ENCODE measurements at places on chromosomes 4 and X. TPM values are rescaled to one million over a fixed set of nuclear protein-coding genes. Genes with fewer than 3 reads are reported as not detected.

DNA sequence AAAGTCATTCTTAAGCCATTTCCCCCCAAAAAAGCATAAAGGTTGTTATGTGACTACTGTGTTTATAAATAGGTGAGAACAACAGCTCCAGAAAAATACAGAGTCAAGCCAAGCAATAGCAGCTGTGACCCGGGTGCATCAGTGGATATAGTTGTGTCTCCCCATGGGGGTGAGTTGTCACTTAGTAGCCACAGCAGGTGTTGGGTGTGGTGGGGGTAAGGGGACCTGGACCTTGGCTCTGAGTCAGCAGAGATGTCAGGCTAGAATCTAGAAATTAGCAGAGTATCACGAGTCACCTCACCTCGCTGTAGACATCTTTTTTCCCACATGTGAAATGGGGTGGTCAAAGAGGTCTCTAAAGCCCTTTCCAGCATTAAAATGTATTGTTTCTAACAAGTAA is 42.4 kb downstream of the MOSPD2 start:
- no peak overlapping the region for H3K27ac ChIP-seq
- DNase-seq = no peak
- H3K27me3 ChIP-seq = no peaks in the 10 kb centered on the region
- no peak overlapping the region for H3K4me3 ChIP-seq

DNA sequence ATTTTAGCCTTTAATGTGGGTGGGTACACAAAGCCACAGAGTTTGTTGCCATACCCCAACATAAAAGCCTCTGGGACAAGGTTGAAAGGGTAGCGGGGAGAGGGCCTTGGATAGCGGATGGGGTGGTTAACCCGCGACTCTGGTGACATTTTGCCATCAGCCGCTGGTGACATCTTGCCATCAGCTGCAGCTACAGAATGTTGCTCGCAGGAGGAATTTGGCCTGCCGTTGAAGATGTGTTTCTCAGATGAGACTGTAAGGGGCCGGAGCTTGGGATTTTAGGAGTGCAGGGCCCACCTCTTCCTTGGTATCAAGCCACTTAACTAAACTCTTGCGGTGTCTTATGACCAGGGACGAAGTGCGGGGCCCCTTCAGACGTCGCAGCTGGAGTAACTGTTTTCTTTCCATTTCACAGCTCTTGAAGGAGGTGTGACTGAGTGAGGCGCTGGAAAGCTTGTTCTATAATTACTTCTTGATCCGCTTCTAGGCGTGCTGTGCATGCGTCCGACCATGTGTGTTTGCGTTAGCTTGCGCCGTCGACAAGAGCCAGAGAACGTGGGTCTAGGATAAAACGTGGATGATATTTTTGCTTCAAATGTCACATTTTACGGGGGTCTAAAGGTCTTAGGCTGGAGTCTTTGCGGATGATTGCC is 820 bp upstream of the RASL11B start:
- peak overlapping the region; percentile 51 for H3K4me3 ChIP-seq

- H3K36me3 ChIP-seq = no peaks in the 10 kb centered on the region
- no peaks in the 10 kb centered on the region for H3K4me1 ChIP-seq
- no peak overlapping the region for H3K27ac ChIP-seq
- no peak for DNase-seq
- no peak overlapping the region for H3K4me3 ChIP-seq
Measured at GRCh38 chr4:103842637-103843239, 123.0 kb upstream of the TACR3 start.

- DNase-seq = no peak
- H3K36me3 ChIP-seq = no peaks in the 10 kb centered on the region
- no peaks in the 10 kb centered on the region for H3K27me3 ChIP-seq
- no peak overlapping the region for H3K4me3 ChIP-seq
- H3K27ac ChIP-seq = no peak overlapping the region
Measured at GRCh38 chrX:118579417-118579816, 83.8 kb downstream of the DOCK11 start.

DNA sequence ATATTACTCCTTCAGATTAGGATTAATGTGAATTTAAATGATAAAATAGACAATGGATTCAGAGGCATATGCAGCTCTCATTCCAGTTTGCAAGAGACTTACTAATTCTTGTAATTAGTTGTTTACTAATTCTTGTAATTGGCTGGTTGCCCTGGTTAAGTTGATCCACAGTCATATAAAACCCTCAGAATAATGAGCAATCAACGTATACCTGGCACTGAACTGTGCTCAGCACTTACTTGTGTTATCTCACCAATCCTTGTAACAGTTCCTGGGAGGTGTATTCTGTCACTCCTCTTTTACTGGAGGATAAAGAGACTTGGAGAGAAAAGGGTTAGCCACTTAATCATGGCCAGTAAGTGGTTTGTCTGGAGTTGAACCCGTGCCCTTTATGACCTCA is 10.5 kb downstream of the HERC5 start:
- no peak for DNase-seq
- no peaks in the 10 kb centered on the region for H3K4me1 ChIP-seq
- H3K36me3 ChIP-seq = peaks cover 30% of the 10 kb centered on the region
- H3K4me3 ChIP-seq = no peak overlapping the region
- no peak overlapping the region for H3K27ac ChIP-seq

- no peaks in the 10 kb centered on the region for H3K4me1 ChIP-seq
- no peaks in the 10 kb centered on the region for H3K27me3 ChIP-seq
- no peak for DNase-seq
- no peak overlapping the region for H3K4me3 ChIP-seq
- no peak overlapping the region for H3K27ac ChIP-seq
Measured at GRCh38 chr4:106019771-106020170, 124.5 kb downstream of the NPNT start.

DNA sequence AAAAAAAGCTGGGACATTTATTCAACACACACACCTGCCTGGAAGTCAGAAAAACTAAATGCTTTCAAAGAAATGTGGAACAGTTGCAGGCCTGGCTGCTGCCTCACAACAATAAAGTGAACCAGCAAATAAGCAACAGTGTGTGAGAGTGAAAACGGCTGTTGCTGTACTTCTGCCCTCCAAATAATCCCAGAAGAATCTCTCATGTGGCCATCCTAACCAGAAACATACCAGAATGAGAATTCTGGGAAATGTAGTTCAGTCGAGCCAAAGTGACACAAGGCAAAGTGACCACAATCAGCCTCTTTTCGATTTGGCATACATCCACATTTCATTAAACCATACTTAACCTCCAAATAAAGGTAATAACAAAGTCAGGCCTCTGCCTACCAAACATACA is 204.5 kb downstream of the SLC7A11 start:
- H3K27me3 ChIP-seq = no peaks in the 10 kb centered on the region
- peaks cover 5% of the 10 kb centered on the region for H3K4me1 ChIP-seq
- DNase-seq = no peak
- no peak overlapping the region for H3K4me3 ChIP-seq
- no peaks in the 10 kb centered on the region for H3K36me3 ChIP-seq
- no peak overlapping the region for H3K27ac ChIP-seq

The F9 gene
- total RNA-seq = not detected

- DNase-seq = no peak
- no peak overlapping the region for H3K27ac ChIP-seq
- H3K4me1 ChIP-seq = no peaks in the 10 kb centered on the region
- H3K27me3 ChIP-seq = no peaks in the 10 kb centered on the region
- H3K4me3 ChIP-seq = no peak overlapping the region
Measured at GRCh38 chr4:56450342-56450741, 14.3 kb downstream of the PAICS start.
